ENCODE measurements at places on chromosomes 4 and X. TPM values are rescaled to one million over a fixed set of nuclear protein-coding genes. Genes with fewer than 3 reads are reported as not detected.

GRCh38 chr4:188550296-188550695, 411.1 kb downstream of the TRIML1 start:
- H3K36me3 ChIP-seq, result no peaks in the 10 kb centered on the region
- no peak overlapping the region for H3K4me3 ChIP-seq
- H3K4me1 ChIP-seq, result no peaks in the 10 kb centered on the region
- DNase-seq, result no peak
- H3K27me3 ChIP-seq, result no peaks in the 10 kb centered on the region
- H3K27ac ChIP-seq, result no peak overlapping the region

- no peaks in the 10 kb centered on the region for H3K4me1 ChIP-seq
- H3K27ac ChIP-seq, result no peak overlapping the region
- DNase-seq, result peak; percentile 86
- no peak overlapping the region for H3K4me3 ChIP-seq
- no peaks in the 10 kb centered on the region for H3K27me3 ChIP-seq
Measured at GRCh38 chr4:40149960-40150385, 46.9 kb upstream of the RHOH start.

The SPANXB1 gene
- not detected for total RNA-seq

DNA sequence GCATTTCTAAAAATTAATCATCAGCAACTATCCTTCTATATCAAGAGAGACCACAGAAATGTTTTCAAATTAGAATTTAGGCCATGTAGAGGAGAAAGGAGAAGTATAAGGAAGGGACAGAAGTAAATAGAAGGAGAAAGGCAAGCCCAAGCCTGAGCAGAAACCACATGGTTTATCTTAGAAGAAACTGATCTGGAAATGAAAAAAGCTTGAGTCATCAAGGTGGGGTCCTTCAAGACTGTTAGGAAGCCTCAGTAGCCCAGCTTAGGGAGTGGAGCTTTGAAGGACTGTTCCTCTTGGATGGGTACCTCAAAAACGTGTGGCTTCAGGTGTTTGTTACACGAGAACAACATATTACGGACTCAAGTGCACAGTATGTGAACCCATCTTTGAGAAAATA, 4.5 kb downstream of the BMX start:
- H3K4me1 ChIP-seq, result no peaks in the 10 kb centered on the region
- peak overlapping the region; percentile 26 for H3K27ac ChIP-seq
- no peak overlapping the region for H3K4me3 ChIP-seq
- H3K36me3 ChIP-seq, result no peaks in the 10 kb centered on the region
- DNase-seq, result peak; percentile 42

DNA sequence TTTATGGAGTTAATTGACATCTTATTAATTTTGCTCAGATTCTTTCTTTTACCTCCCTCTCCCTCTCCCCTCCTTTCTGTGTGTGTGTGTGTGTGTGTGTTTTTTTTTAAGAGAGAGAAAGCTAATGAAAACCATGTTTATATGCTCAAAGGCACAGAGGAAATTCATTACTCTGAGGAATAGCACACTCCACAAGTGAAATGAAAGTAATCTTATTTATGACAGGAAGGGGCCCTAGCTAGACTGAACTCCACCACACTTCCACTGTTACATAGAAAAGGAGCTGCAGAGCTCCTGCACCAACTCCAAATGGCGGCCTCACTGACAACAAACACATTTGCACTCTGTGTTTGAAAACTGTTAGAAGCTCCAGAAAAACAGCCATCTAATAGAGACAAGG, 150.6 kb downstream of the RASL11B start:
- no peaks in the 10 kb centered on the region for H3K36me3 ChIP-seq
- DNase-seq, result no peak

- H3K27me3 ChIP-seq, result no peaks in the 10 kb centered on the region
- no peak for DNase-seq
- no peak overlapping the region for H3K27ac ChIP-seq
- peaks cover 12% of the 10 kb centered on the region for H3K4me1 ChIP-seq
- H3K4me3 ChIP-seq, result no peak overlapping the region
Measured at GRCh38 chr4:74968456-74969164, 35.7 kb downstream of the PARM1 start.

GRCh38 chr4:122643257-122643656, 22.4 kb upstream of the IL21 start:
- H3K27ac ChIP-seq, result no peak overlapping the region
- no peaks in the 10 kb centered on the region for H3K4me1 ChIP-seq

DNA sequence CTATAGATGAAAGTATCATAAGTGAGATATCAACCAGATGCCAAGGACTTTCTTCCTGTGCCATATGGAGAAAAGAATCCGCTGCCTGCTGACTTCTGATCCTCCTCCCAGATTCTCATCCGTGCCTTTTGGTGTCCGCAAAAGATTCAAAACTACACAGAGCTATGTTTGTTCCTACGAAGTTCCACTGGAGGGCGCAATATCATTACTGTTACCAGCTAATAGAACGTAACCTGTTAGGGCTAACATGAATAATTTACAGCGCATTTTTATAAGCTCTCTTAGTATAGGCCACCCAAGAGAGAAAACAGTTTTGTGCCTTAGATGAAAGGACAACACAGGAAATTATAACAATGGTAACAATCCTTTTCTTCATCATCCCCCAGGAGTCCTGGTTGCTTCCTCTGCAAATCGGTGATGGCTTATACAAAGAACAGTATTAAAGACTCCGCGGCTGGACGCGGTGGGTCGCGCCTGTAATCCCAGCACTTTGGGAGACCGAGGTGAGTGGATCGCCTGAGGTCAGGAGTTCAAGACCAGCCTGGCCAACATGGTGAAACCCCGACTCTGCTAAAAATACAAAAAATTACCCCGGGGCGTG, 22.8 kb upstream of the CENPVL3 start:
- peaks cover 59% of the 10 kb centered on the region for H3K27me3 ChIP-seq
- H3K4me1 ChIP-seq, result no peaks in the 10 kb centered on the region
- no peaks in the 10 kb centered on the region for H3K36me3 ChIP-seq
- DNase-seq, result peak; percentile 39
- no peak overlapping the region for H3K4me3 ChIP-seq
